SK-N-SH (cell line): ENCODE measurements at places on chromosomes 2 and 18. TPM values are rescaled to one million over a fixed set of nuclear protein-coding genes. Genes with fewer than 3 reads are reported as not detected.
A peak's percentile ranks its signal among the peaks of the same experiment; 100 is the strongest.

GRCh38 chr2:100524331-100524730 is 38.5 kb upstream of the PDCL3 start:
- no peak overlapping the region for H3K4me3 ChIP-seq
- H3K4me1 ChIP-seq = no peaks in the 10 kb centered on the region
- no peaks in the 10 kb centered on the region for H3K36me3 ChIP-seq

- no peak for DNase-seq
- H3K27ac ChIP-seq = no peak overlapping the region
- H3K36me3 ChIP-seq = no peaks in the 10 kb centered on the region
- no peaks in the 10 kb centered on the region; the same call in 1 of the 2 replicates for H3K4me1 ChIP-seq
Measured at GRCh38 chr2:30436859-30437435, 10.1 kb upstream of the LCLAT1 start.

DNA sequence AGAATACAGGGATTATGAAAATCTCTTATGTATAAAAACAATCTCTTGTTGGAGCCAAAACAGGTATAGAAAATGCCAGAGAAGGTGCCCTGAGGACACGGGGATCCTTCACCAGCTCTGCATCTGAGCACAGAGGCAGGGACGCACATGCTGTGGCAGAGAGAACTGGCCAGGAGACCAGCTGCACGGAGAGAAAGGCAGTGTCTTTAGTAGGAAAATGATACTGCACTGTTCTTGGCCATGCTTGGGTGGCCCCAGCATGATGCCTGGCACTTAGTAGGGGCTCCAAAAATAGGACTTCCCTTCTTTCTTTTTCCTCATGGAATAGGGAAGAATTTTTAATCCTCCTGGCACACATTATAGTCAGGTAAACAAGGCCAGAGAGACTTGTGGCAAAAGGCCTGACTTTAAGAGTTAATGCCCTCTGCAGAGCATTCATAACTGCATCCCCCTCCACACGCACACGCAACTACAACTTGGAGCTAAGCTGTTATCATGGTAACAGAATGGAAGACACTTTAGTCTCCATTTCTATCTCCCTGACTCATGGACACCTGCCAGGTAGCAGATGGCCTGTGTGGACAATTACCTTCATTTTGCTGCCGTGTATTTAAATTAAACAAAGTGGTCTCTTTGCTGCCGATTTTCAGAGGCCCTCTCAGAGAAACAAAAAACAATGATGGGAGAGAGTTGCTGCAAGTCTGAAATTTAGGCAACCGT is 59.7 kb upstream of the DNMT3A start:
- peak overlapping the region; percentile 45 for H3K27ac ChIP-seq
- H3K4me1 ChIP-seq = peaks cover 42% of the 10 kb centered on the region; the same call in 1 of the 2 replicates
- DNase-seq = no peak
- H3K4me3 ChIP-seq = no peak overlapping the region

DNA sequence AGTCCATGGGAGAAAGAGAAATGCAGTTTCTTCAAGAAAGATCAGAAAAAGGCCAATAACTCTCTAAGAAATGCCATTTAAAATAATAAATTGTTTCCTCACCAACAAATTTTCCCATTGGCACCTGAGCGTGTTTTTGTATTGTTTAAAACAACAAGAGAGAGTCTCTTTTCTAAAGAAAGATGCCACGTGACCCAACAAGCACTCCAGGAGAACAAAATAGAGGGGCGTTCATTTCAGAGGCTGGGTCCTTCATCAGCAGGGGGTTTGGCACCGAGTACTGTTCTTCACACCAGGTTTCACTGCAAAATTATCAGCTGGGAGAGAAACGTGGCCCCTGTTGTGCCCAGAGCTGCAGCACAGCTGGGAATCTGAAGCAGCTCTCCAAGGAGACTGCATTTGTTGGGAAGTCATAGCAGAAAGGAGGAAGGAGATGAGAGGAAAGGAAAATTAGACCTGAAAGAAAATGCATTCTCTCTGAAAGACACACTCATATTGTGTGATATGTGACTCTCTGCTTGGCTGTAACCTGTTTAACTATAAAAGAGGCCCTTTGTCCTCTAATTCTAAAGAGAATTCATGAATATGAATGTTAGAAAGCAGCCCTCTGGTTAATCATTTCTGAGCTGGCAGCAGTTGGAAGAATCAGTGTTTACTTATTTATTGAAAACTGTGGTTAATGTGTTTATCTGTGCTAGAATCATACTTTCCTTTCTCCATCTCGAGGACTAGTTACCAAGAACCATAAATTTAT is 205.3 kb upstream of the CDH20 start:
- H3K27me3 ChIP-seq = no peaks in the 10 kb centered on the region
- no peak overlapping the region for H3K4me3 ChIP-seq
- H3K4me1 ChIP-seq = no peaks in the 10 kb centered on the region; the same call in 1 of the 2 replicates
- no peak overlapping the region for H3K27ac ChIP-seq
- no peak for DNase-seq

- H3K4me1 ChIP-seq = no peaks in the 10 kb centered on the region
- H3K4me3 ChIP-seq = no peak overlapping the region
- no peak for DNase-seq
- H3K27ac ChIP-seq = no peak overlapping the region; the same call in 1 of the 2 replicates
- H3K27me3 ChIP-seq = no peaks in the 10 kb centered on the region
Measured at GRCh38 chr2:239084007-239084406, 236.1 kb downstream of the TWIST2 start.

DNA sequence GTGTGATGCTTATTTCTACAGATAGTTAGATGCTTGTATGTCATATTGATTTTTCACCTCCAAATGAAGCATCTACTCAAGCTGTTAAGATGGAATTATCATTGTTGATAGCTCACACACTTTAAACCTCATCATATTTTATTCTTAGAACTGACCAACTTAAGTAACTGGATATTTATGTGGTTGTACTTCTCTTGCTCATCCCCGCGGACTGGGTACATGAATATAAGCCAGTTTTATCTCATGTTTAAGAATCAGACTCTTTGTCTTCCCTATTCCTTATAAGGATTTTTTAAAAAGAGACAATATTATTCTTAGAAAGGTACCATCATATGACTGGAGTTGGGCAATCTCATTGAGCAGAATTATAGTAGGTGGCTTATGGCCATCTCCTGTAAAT is 358.7 kb downstream of the DSC3 start:
- H3K36me3 ChIP-seq = no peaks in the 10 kb centered on the region
- no peaks in the 10 kb centered on the region for H3K27me3 ChIP-seq
- no peak overlapping the region for H3K4me3 ChIP-seq
- H3K27ac ChIP-seq = no peak overlapping the region
- no peak for DNase-seq
- H3K4me1 ChIP-seq = no peaks in the 10 kb centered on the region

DNA sequence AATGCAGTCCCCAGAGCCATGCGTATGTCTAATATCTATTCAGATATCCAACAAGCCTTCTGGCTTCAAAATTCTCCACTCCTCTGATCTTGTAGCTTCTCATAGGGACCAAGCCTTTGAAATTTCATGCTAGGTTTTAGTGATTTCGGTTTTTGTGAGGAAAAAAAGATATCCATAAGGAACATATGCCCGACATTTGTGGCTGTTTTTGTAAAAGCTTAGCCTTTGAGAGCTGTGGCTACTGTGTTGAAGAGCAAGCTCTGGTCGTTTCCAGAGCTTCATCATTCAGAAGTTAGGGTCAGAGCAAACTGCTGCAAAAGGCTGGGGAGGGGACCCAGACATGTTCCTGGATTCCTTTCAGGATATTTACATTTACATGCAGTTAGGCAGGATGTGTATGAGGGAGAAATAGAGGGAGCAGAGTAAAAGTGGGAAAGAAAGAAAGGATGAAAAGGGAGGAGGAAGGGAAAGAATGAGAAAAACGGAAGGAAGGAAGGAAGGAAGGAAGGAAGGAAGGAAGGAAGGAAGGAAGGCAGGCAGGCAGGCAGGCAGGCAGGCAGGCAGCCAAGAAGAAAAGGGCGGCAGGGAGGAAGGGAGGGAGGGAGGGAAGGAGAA is 70.2 kb downstream of the NCKAP5 start:
- no peak for DNase-seq
- H3K4me1 ChIP-seq = peaks cover 51% of the 10 kb centered on the region; the same call in 1 of the 2 replicates
- no peaks in the 10 kb centered on the region for H3K27me3 ChIP-seq
- no peak overlapping the region for H3K27ac ChIP-seq

DNA sequence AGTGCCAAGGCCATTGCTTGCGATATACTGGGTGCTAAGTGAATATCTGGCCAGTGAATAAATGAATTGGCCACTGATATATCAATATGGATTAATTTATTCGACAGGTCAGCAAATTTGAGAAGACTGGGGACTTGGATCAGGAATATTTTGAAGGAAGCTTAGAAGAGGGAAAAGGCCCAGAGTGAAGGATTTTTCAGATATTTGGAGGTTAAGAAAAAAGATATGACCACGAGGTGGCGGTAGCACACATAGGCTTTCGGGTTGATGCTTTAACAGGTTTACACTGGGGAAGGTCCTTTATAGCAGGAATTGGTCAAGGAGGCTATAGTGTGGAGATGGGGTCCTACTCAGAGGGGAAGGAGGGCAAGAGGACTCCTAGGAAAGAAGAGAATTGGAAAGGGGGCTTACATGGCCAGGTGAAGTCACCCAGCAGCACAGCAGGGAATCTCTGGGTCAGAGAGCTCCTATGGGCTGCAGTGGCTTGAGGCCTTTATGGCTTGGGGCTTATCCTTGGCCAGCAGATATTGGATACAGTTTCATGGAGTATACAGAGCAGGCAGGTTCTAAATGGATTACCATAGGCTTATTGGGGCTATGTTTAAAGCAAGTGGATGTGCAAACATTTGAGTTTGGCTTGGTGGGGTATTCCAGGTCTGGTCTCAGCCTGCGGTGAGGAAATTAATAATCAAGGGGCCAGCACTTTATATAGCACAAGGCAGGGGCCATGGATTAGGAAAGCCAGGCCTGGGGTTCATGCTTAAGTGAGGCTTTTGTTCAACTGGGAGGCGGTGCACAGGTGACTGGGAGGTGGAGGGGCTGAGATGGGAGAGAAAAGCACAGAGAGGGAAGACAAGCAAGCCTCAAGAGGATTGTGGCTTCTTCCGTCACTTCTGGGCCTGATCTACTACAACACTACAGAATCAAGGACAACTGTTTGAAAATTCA is 9.7 kb downstream of the IL1RN start:
- H3K4me3 ChIP-seq = no peak overlapping the region
- no peaks in the 10 kb centered on the region for H3K4me1 ChIP-seq
- H3K27me3 ChIP-seq = peaks cover 26% of the 10 kb centered on the region; the same call in 1 of the 2 replicates
- peak; percentile 48 for DNase-seq

DNA sequence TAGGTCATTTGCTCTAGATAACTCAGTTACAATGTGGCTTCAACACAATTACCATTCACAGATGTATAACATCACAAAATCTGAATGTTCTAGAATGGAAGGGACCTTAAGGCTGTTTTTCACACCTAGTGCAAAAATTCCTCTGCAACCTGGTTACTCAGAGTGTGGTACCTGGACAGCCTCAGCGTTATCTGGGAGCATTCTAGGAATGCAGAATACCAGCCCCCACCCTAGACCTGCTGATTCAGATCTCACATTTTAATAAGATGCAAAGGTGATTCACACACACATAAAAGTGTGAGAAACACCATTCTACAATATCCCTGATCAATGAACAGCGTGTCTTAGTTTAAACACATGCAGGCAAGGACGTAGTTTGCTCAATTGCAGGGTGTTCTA is 233.1 kb downstream of the TDRD15 start:
- H3K27me3 ChIP-seq = no peaks in the 10 kb centered on the region
- H3K4me3 ChIP-seq = no peak overlapping the region
- H3K27ac ChIP-seq = no peak overlapping the region; the same call in 1 of the 2 replicates
- peak; percentile 15 for DNase-seq
- H3K4me1 ChIP-seq = no peaks in the 10 kb centered on the region

Gene IL36G
- polyA plus RNA-seq = not detected in 2 replicates

Gene FAP
- 36.9 and 57.8 TPM in 2 replicates for polyA plus RNA-seq
